ENCODE measurements at places on chromosomes 13 and 19.

- DNase-seq: no peak
Observed at GRCh38 chr19:6216996-6217751, 62.6 kb downstream of the MLLT1 start.

DNA sequence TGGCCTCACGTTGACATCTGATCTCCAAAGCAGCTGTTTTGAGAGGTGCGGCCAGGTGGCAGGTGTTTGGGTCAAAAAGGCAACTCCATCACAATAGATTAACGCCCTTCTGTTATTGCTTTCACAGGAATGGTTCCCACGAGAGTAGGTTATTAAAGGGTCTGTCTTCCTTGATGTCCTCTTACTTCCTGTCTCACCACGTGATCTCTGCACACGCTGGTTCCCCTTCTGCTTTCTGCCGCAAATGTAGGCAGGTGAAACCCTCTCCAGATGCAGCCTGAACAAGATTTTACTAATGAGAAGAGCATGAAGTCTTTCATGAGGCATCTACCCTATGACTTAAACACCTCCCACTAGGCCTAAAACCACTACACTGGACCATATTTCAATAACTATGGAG, 22.8 kb upstream of the ZNF564 start:
- DNase-seq: no peak

DNA sequence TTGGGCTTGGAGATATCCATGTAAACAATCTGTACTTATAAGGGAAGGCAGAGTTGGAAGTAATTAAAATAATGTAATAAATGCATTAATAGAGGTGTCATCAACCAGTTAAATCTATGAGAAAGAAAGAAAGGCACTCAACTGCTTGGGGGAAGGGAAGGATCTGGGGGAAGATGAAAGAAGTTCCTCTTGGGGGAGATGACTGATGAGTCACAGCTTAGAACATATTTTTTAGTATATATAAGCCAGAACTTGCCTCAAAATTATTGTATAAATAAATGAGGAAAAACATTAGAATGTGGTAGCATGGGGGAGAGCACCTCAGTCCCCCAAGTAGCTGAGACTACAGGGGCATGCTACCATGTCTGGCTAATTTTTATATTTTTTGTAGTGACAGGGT, 205.8 kb downstream of the GGACT start:
- DNase-seq: no peak

DNA sequence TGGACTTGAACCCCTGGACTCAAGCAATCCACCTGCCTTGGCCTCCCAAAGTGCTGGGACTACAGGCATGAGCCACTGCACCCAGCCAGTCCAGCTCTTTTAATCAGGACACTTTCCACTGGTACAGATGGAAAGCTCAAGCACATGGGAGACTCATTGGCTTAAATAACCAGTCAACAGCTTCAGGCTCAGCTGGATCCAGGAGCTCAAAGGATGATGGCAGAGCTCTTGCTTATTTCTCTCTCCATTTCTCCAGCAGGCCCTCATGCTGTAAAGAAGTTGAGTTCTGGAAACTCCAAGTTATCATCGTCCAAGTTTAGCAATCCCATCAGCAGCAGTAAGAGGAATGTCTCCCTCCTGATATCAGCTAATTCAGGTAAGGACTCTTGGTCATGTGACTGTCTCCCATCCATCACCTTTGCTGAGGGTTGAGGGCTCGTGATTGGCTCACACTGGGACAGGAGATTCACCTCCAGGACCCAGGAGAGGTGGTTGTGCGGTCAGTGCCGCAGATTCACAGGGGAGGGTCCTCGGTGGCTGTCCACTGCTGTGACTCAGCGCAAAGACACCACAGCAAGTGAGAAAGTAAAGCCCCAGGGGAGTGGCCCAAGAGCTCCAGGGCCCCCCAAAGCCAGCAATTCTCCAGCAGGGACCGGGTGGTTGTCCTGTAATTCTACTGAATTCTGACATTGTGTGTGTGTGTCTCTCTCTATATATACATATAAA, 5.1 kb downstream of the CCL25 start:
- DNase-seq: no peak
